ENCODE measurements at places on chromosomes 3 and 15.

DNA sequence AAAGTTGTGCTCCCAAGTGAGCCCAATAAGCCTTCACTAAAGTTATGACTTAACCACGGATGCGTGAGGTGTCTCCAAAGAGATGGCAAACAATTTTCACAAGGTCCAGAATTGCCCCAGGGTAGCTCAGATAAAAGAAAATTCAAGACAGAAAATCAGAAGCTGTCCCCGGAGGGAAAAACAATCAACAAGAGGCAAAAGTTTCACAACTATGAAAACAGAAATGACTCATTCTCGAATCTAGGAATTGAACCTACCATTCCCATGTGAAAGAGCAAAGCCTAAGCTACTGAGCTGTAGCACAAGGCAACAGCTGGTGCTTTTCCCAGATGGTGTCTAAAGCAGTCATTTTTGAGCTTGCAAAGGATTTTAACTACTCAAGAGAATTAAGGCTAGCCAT is 33.5 kb upstream of the MKRN3 start:
- no peak for DNase-seq

GRCh38 chr3:177026505-177027277 is 170.6 kb downstream of the TBL1XR1 start:
- DNase-seq = no peak

GRCh38 chr3:160544844-160545503 is 20.4 kb downstream of the KPNA4 start:
- DNase-seq = no peak

- DNase-seq = no peak
Observed at GRCh38 chr15:76398317-76399104, 61.9 kb downstream of the ISL2 start.

DNA sequence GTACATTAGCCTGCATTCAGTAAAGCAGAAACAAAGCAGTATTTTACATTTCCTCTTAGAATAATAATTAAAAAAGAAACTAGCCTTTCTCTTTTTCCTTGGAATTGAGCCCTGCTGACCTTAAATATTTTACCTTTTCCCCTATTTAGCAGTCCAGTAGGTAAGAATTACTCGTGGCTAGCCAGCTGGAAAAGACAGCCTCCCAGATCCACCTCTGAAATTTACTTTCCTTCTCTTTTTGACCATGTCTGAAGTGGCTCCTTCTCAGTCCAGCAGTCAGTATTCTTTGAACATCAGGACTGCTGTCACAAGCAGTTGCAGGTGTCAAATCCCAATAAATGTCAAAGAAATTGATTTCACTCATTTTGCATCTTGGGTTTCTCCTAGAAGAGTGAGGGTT is 311.5 kb upstream of the DCBLD2 start:
- DNase-seq = no peak

GRCh38 chr15:39596358-39597051 is 15.6 kb downstream of the THBS1 start:
- no peak for DNase-seq

DNA sequence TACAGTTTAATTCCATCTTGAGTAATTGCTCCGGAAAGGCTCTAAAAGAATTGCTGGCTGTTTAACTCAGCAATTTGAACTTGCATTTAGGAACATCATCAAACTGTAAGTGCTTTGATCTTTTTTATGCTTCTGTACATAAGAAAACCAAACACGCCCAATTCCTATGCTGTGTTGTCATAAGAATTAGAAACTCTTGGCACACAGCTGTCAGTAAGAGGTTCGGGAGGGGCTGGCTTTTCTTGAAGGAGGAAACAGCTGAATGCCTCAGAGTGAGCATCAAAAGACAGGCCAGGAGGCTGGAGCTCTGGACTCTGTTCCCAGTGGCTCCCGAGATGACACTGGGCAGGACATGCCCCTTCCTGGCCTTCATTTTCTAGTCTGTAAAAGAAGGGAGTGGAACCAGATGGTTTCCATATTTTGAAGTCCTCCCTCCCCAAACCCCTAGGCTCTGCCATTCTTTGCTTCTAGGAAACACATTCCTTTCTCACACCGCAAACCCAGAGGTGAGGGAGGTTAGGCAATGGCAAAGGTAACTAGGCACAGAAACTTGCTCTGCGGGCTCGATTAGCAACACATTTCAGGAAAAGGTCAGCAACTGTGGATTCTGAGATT is 73.7 kb upstream of the DLG1 start:
- DNase-seq = no peak

DNA sequence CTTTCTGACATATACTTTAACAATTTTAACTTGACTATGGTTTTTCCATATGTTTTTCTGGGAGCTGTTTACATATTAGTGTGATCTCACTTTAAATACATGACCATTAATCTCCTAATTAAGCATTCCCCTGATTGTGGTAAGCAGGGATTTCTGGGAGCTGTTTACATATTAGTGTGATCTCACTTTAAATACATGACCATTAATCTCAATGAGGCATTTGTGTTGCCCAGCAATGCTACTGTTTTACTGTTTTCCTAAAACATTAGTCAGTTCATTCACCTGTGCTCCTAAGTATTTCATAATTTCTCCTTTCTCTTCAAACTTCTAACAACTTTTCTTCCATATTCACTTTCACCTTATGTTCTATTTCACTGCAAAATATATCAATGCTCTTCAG is 3.6 kb upstream of the GRAMD1C start:
- DNase-seq = no peak

- no peak for DNase-seq
Observed at GRCh38 chr3:38490281-38491030, 5.7 kb upstream of the EXOG start.

DNA sequence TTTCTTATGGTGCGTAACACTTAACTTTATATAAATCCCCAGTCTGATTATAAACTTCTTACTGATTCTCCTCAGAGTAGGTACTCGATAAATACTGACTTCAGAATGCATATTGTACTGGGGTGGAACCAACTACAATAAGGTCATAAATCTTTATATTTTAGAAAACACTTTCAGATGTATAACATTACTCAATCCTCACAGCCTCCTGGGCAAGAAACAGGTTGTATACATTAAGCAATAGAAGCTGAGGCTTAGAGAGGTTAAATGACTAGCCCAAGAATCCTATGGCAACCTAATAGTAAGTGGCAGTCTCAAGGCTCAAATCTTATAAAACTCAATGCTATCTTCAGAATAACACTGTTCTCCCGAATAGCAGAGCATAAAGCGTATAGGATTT is 9.1 kb downstream of the VPS13C start:
- no peak for DNase-seq

DNA sequence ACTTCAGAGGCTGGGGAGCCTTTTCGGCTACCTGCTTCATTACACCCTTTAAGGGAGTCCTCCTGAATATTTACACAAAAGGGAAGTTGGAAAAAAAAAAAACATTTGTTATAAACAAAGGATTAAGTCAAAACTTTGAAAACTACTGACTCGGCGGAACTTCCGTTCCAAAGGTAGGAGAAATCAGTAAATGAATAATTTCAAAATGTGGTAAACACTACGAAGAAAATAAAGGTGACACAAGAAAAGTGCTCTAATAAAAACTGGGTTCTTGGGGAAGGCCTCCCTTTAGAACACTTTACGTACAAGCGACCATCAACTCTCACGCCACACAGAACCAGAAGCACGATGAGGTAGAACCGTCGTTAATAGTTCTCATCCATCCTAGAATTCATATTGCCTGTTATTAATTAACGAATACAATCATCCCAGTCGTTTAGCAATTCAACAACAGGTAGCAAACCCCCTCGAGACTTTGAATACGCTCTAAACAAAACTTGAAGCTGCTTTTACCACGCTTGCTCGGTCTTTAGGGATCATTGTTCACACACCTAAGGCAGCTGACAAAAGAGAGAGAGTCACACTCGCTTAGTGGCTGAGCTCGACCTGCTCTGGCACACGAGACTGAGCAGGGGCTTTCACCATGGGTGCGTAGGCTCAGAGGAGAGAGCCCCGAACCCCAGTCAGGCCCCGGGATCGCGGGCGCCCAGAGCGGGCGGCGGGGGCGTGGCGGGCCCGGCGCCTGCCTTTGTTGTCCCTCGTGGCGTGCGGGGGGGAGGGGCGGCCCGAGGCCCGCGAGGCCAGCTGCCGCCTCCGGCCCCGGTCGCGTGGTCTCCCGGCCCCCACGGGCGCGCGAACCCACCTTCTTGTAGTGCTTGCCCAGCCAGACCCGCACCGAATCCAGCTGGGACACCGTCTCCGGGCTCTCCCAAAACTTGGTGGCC is 680 bp downstream of the SMARCC1 start:
- peak; percentile 38 for DNase-seq

GRCh38 chr3:122674339-122674738 is 6.3 kb upstream of the PARP14 start:
- DNase-seq = no peak

DNA sequence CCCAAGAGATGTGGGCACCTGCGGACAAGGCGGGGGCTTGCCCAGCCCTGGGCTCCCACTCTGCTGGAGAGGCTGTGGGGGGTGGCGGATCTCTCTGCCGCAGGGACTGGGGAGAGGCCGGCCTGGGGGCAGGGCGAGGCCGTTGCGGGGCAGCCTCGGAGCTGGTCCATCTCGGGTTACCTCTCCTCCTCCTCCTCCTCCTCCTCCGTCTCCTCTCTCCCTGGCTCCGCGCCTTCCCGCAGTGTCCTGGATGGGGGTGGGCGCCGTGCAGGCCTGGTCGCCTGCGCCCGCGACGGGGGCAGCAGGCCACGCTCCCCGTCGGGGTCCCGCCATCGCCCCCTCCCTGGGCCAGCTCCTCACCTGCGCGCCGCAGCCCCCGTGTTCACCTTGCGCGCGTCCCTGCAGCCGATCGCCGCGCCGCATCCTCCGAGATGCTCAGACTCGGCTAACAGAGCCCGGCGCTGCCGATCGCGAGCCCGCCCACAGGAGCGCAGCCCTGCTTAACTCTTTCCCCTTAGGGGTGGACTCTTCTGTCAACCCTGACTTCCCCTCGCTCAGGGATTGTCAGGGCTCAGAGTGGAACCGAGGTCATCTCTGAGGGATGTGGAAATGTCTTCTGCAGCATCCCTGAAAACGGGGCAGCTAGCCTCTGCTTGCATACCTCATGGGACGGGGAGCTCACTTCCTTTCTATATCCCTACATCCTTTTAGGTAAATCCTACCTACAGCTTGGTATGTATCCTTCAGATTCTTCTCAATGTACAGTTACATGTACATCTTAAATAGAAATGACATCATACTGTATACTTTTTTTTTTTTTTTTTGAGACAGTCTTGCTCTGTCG is at the start of gene PRRT3:
TSS of gene PRRT3 (minus strand) at position 447 of the 844 bp plus-strand sequence. CDS start 2,293 bp downstream, outside the sequence.
- peak; percentile 44 for DNase-seq

- no peak for DNase-seq
Observed at GRCh38 chr3:34319881-34320280, 521.5 kb downstream of the PDCD6IP start.

- DNase-seq = no peak
Observed at GRCh38 chr3:141262308-141262705, 30.7 kb downstream of the PXYLP1 start.

DNA sequence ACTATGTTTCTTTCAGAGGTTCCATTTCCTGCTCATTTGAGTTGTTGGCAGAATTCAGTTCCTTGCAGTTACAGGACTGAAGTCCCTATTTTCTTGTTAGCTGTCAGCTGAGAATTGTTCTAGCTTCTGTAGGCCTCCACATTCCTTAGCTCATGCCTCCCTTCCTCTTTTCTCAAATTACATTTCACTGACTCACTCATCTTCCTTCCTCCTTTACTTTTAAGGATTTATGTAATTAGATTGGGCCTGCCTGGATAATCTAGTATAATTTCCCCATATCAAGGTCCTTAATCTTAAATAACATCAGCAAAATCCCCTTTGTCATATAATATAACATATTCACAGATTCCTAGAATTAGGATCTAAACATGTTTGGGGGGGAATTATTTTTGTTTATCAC is 40.6 kb upstream of the RBMS3 start:
- DNase-seq = no peak

- no peak for DNase-seq
Observed at GRCh38 chr3:61715886-61716527, 154.6 kb downstream of the PTPRG start.

GRCh38 chr3:30438126-30438525 is 168.3 kb upstream of the TGFBR2 start:
- no peak for DNase-seq

GRCh38 chr3:193640728-193641439 is 47.9 kb downstream of the OPA1 start:
- DNase-seq = no peak

DNA sequence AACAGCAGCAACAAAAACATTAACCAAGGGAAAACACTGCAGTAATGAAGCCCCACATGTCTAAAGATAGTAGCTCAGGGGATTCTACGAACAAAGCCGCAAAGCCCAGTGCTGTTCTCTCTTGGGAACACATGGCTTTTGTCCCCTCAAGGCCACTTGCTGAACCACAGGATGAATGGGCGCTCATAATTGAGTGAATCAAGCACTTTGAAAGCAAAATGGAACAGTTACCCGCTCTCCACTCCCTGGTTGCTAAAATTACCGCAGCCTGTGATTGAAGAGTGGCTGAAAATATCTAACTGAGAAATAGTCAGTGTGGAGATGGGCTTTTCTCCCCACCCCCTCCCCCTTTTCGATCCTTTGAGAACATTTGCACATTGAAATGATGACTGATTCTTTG is 39.6 kb downstream of the RASGRF1 start:
- no peak for DNase-seq

DNA sequence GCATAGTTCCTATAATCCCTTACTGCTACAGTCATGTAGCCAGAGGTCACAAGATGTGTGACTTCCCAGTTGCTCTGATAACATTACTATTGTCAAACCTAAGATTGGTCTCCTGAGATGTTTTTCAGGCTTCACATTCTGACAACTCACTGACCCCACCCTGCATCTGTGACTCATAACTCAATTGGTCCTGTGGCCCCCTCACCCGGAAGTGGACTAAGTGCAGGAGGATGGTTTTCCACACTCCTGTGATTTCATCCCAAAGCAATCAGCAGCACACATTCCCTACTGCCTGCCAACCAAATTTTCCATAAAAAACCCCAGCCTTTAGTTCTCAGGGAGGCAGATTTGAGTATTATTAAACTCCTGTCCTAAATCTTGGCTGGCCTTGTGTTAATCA is 564.9 kb upstream of the ZNF385D start:
- no peak for DNase-seq

DNA sequence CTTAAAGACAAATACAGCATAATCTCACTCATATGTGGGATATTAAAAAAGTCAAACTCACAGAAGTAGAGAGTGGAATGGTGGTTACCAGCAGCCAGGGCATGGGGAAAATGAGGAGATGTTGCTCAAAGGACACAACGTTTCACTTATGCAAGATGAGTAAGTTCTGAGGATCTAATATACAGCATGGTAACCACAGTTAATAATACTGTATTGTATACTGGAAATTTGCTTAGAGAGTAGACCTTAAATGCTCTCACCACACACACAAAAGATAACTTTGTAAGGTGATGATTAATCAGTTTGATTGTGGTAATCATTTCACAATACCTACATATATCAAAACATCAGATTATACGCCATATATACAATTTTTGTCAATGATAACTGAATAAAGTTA is 60.0 kb downstream of the MYH15 start:
- no peak for DNase-seq

DNA sequence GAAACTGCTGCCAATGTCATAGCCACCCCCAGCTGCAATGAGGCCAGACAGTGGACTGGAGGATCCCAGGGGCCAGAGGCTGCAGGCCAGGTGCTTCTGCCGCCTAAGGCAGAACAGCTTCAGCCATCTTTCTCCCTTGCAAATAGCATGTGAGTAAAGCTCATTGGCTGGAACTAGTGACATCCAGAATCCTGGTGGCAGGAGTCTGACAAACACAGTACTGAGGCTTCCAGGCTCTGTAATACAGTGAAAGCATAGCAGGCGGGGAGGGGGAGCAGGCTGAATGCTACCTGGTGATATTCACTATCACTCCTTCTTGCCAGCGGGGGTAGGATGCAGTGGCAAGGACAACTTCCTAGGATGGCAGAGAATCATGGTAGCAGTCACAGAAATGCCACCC is 36.5 kb upstream of the TBC1D21 start:
- no peak for DNase-seq

- DNase-seq = no peak
Observed at GRCh38 chr3:153892126-153892525, 229.1 kb upstream of the ARHGEF26 start.
